KBM-7 (cell line): ENCODE measurements at places on chromosomes 13 and 19.

DNA sequence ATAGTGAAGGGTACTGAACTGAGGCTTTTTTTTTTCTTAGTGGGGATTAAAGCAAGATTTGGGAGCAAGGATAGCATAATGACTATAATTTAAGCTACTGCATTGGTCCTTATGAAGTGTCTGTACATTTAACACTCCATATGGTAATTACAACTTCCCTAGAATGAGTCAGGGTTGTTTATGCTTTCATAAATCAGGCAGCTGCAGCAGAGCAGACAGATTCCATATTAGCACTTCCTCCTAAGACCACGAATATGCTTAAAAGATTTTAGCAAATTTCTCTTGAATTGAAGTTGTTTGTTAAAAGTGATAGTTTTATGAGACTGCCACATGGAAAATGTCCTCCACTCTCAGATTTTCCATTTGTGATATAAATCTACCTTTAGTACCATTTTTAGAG, 401.1 kb upstream of the SPRY2 start:
- no peak for DNase-seq

GRCh38 chr19:3062165-3063105, at the start of gene TLE5:
Gene TLE5, minus strand, starts transcription at chr19:3062495. Its CDS starts 295 bp downstream, at chr19:3062200.
- DNase-seq = no peak

- DNase-seq = no peak
Observed at GRCh38 chr19:18539372-18539771, 4.0 kb downstream of the FKBP8 start.

- DNase-seq = no peak
Observed at GRCh38 chr13:42876887-42877545, 95.6 kb downstream of the FAM216B start.

- no peak for DNase-seq
Observed at GRCh38 chr13:113902986-113903775, 39.3 kb upstream of the GAS6 start.

- no peak for DNase-seq
Observed at GRCh38 chr19:40555978-40556689, 20.5 kb upstream of the SHKBP1 start.

GRCh38 chr19:2487842-2488241, 11.9 kb downstream of the GADD45B start:
- DNase-seq = no peak

DNA sequence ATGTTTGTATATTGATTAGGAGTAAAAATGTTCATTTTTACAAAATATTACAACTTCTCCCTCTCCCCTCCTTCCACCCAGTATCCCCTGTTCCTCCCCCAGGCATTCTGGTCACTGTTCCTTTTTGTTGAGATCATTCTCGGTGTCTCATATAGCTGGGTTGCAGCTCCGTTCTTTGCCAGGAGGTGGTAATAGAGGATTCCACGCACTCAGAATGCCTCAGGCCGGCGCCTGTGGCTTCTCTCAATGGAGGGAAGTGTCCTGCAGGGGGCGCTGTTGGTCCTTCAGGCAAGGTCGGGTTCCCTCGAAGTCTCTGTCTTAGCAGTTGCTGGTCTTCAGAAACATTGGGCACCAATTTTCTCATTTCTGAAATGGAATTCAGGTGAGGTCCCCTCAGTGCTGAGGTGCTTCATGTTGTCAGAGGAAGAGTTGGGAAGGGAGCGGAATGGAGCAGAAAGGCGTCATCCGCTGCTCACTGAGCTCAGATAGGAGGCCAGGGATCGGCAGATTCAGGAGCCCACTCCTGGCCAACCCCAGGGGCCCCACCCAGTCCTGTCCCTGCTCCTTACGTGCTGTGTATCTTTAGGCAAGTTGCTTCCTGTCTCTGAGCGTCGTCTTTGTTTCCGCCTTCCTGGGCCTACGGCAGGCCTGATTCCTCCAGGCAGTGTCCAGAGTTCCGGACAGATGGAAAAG, 10.3 kb upstream of the GARIN5A start:
- DNase-seq = peak; percentile 72

GRCh38 chr19:31991984-31992655, 353.3 kb upstream of the ZNF507 start:
- no peak for DNase-seq

DNA sequence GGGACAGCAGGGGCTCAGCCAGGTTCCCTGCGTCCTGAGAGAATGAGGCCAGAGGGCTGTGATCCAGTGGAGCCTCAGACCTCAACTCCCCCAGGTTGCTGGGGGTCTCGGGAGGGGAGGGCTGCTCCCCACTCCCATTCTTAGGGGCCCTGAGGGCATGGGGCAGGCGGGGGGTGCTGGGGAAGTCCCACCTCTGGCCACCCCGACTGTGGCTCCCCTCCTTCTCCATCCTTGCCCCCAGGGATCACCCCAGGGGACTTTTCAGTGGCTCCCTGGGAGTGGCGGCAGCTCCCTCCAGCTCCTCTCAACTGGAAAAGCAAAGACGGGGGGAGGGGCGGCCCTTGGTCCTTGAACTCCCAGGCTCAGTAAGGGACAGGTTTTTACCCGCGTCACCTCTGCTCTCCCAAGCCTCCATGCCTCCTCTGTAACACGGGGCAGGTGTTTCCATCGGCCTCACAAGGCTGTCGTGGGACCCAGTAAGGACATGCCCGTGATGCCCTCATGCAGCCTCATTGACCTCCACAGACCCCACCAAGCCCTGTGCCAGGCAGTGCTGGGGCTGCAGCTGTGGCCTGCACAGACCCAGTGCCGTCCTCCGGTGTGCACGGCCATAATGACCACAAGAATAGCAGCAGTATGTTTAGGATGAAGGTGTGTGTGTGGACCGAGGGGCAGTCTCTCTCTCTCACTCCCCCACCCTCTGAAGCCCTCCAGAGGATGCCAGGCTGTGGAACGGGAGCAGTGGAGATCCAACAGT, 11.6 kb upstream of the TOMM40 start:
- DNase-seq = no peak

- no peak for DNase-seq
Observed at GRCh38 chr13:43537124-43537523, 249.6 kb downstream of the ENOX1 start.

- peak; percentile 7 for DNase-seq
Observed at GRCh38 chr13:45817833-45818232, 33.7 kb downstream of the SIAH3 start.

GRCh38 chr19:10678813-10679212, 22.4 kb upstream of the QTRT1 start:
- DNase-seq = no peak

DNA sequence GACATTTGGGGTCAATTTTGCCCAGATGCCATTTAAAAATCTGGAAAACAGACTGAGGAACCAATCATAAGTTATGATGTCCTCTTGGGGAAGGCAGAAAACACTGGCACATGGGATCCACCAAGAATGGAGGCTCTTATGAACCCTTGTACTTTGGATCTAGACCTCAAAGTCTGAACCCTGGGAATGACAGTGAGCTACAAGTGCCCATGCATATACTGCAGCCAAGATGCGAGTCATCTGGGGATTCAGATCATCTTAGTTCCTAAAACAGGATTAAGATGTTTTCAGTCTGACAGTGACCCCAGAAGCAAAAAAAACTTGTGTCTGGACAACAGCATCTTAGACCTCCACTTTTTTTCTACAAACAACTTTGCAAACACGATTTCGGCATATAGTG, 100.2 kb upstream of the SIAH3 start:
- no peak for DNase-seq

DNA sequence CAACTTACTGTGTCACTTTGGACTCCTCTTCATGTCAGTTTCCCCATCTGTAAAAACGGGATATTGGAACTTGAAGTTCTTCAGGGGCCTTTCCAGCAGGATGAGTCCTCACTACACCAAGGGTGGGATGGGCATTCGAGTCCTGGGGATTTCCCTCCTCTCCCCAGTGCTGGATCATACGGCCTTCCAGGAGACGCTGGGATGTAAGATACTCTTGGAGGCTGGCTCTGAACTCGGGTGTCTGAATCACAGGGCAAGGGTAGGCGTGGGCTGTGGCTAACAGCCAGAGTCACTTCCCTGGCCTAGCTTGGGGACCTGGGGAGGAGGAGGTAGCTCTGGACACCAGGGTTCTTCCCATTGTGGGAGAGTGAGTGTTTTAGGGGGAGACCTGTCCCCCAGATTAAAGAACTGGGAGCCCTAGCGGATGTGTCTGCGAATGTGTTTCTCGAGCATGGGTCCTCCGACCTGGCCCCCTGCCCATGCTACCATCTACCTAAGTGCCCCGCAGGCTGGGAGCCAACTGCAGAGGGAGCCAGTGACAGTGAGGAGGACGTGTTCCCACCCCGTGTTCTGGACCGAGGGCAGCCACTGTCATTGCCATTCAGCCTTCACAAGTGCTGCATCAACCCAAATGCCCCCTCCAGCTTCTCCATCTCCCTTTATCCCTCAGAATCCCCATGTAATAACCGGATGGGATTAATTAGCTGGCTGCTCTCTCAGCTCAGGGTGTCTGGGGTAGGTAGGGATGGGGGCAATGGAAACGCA, 2.4 kb upstream of the CYTH2 start:
- no peak for DNase-seq

- no peak for DNase-seq
Observed at GRCh38 chr19:19487950-19488874, 27.1 kb downstream of the TSSK6 start.

DNA sequence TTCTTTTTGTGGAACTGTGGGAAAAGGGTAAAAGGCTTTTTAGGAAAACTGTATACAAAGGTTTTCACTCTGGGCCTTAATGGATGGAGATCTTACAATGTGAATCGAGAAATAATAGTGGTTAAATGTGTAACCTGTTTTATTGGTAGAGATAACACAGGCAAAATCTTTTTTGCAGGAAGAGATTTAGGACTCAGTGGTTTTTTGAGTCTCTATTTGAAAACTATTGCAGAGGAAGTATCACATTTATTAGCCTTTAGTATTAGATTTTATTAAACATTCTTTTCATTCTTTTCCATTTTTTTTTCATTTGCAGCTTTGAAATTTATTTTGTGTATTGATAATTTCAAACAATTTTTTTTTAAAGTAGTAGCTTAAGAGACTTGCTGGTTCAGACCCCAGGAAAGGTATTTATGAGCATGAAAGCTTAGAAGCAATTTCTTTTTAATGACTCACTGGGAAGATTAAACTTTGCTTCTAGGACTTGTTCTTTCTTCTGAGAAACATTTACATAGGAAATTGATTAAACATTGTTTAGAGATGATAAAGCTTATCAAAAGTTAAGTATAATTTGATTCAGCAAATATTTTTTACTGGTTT, 10.5 kb downstream of the KLF5 start:
- no peak for DNase-seq

- peak; percentile 18 for DNase-seq
Observed at GRCh38 chr13:25085125-25085742, 10.7 kb upstream of the PABPC3 start.

DNA sequence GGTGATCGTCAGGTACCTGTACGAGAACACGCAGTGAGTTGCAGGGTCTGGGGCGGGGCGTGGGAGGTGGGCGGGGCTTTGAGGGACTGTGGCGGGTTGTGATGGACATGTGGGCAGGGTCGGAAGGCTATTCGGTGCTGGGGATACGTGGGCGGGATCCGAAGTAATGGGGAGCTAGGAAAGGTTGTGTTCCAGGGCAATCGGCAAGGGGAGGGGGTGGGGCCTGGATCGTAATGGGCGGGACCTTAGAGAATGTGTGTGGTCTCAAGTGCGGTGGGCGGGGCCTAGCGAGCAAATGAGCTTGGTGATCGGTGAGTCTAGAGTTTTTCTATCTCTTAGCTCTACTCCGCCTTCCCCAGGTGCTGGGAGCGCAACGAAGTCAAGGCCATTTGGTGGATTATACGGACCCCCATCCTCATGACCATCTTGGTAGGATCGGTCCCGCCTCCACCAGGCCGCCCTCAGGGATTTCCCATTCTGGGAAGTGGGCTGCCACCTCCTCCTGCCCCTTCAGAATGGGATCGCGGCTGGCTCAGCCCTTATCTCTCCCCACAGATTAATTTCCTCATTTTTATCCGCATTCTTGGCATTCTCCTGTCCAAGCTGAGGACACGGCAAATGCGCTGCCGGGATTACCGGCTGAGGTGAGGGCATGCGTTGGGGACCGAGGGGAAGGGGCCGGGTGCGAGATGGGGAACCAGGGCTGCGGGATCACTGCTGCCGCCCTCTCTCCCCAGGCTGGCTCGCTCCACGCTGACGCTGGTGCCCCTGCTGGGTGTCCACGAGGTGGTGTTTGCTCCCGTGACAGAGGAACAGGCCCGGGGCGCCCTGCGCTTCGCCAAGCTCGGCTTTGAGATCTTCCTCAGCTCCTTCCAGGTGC, 9.6 kb downstream of the GIPR start:
- DNase-seq = no peak

GRCh38 chr13:106286811-106287210, 248.7 kb downstream of the EFNB2 start:
- DNase-seq = no peak

- no peak for DNase-seq
Observed at GRCh38 chr13:110706570-110707372, 855 bp upstream of the CARS2 start.

GRCh38 chr13:114017028-114017630, 43.3 kb upstream of the C13orf46 start:
- no peak for DNase-seq

DNA sequence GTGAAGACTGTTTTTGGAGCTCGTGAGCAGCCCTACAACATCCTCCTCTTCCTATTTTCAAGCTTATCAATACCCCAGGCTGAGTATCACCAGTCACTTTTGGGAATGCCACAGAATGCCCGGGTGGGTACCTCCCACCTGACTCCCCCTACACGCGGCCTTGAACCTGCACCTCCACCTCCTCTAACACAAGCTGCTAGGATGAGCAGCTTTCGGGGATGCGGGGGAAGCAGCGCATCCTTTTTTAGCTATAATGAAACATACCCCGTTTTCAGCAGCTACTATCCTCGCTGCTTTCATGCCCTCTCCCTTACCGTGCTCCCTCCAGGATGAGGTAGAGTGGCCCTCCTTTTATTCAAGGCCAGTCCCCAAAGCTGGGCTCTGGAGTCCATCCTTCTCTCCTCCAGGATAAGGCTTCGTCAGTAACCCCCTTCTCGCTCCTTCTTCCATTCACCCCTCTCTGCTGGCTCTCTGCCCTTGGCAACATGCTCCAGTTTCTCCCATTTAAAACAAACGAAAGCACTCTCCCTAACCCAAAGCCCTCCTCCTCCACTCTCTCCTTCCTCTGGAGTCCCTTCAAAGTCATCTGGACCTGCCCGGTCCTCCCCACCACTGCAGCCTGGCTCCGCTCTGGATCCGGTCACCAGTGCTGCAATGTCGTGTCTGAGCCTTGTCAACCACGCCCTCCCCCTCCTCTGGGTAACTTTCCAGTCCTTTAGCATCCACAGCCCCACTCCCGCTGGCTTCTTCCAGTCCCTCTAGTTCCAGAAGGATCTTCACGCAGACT, 55.3 kb downstream of the STK24 start:
- DNase-seq = no peak

- no peak for DNase-seq
Observed at GRCh38 chr13:30401347-30401746, 20.9 kb upstream of the UBE2L5 start.

GRCh38 chr19:41903193-41903953, 20.4 kb downstream of the ARHGEF1 start:
- no peak for DNase-seq

GRCh38 chr13:28640861-28641599, 17.9 kb upstream of the POMP start:
- DNase-seq = no peak
